Activated CD4-positive, alpha-beta T cell treated with anti-CD3 and anti-CD28 coated beads, Interleukin-2, amount 50 U/mL, for 1 hour (primary cell): ENCODE measurements at places on chromosomes 7 and 10.
A peak's percentile ranks its signal among the peaks of the same experiment; 100 is the strongest.

DNA sequence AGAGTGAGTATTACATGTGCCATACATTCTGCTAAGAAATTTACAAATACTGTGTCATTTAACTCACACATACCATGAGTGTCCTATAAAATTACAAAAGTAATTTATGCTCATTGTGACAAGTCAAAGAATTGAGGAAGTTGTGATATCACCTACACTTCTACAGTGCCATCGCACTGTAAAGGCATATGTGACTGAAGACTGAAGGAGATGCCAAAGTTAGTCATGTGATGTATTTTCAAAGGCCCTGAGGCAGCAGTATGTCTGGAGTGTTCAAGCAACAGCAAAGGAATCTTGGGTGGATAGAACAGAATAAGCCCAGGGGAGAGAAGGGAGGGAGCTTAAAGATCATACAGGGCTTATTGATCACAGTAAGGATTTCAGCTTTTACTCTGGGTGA lies 176.8 kb downstream of the WNT2 start:
- DNase-seq, result no peak

GRCh38 chr7:25240340-25240739 lies 12.1 kb upstream of the NPVF start:
- no peak for DNase-seq

- DNase-seq, result no peak
These were observed 226.1 kb downstream of the XPNPEP1 start for GRCh38 chr10:109696981-109697775.

DNA sequence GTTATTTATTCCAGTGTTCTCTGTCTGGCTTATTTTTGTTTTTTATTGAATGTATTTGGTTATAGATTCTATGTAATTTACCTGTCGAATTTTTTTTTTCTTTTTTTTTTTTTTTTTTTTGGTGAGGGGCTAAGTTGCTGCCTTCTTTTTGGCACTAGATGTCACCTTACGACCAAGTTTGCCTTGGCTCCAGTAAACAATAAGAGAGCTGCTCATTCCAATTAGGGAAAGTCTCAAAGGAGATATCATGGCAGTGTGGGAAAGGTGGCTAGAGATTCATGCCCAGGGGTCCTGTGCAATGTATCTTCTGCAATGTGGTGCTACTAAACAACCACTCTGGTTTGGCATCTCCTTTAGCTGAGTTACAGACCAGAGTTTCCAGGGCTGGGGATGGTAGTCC lies 84.0 kb downstream of the PTPN20 start:
- DNase-seq, result no peak

GRCh38 chr10:98258683-98259454 lies 9.1 kb downstream of the LOXL4 start:
- no peak for DNase-seq

- DNase-seq, result no peak
These were observed 345 bp downstream of the COBL start for GRCh38 chr7:51316262-51316665.

GRCh38 chr7:120794106-120794729 lies 63.7 kb downstream of the TSPAN12 start:
- no peak for DNase-seq

DNA sequence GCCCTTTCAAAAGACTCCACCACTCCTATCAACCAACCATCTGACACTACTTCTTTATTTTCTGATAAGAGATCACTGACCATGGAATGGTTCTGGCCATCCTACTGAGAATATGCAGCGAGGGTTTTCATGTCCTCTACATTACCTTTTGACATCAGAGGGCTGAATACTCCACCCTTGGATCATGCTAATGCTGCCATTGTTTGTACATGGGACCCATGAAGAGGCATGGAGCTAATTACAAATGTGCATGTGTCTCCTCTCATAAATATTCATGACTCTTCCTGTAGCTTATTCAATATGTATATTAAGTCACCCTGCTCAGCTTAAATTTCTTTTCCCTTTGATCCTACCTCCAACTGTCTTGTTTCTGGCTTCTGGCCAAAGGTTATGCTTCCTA lies 1065.8 kb upstream of the GHITM start:
- no peak for DNase-seq

GRCh38 chr7:65840446-65840845 lies 32.4 kb upstream of the VKORC1L1 start:
- DNase-seq, result peak; percentile 1

DNA sequence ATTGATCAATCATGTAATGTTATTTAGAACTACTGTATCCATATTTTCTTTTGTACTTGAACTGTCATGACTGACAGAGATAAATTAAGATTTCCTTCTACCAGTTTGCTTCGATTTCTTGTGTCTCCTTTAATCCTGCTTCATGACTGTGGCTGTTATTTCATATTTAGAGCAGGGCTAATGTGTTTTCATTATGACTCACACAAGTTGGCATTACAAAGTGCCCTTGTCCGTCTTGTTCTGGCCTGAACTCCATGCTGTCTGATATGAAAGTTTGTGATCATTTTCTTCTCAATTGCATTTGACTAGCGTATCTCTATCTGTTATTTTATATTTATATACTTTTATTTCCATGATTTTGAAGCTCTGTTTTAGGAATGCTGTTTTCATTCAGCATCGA lies 344.1 kb upstream of the PRKCQ start:
- no peak for DNase-seq

GRCh38 chr10:17386616-17387075 lies 67.7 kb downstream of the ST8SIA6 start:
- DNase-seq, result no peak

DNA sequence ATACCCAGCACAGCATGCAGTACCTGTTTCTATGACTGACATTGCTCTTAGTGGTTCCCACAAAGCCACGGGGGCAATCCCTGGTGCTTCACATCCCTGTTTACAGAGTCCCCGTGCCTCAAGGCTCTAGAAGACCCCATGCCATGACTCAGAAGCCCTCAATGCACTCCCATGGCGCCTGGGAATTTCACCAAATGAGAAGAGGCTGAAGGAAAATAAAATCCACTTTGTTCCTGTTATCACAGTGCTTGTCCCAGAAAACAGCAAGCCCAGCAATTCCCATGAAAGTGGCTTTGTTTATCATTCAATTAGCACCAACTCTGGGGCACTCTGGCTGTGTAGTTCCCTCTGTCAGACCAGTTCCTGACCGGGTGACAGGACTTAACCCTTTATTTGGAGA lies 268.3 kb downstream of the TNS3 start:
- DNase-seq, result no peak

- no peak for DNase-seq
These were observed 66.7 kb upstream of the MYO3A start for GRCh38 chr10:25867321-25867720.

DNA sequence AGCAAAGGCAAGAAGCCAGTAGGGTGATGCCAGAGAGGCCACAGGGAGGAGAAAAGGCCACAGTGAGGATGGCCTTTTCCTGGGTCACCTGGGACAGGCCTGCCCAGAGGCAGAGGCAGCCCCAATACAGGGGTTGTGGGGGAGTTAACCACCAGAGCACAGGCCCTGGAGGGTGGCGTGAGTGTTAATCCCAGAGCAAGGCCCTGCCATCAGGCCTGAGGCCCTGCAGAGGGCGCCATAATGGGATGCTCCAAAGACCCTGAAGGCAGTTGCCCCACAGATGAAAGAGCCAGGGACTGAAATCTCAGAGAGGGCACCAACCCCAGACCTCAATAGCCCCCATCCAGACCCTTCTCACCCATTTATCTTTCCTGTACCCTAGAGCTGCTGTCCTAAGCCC lies 23.9 kb downstream of the SLC13A4 start:
- no peak for DNase-seq

- DNase-seq, result no peak
These were observed 132.5 kb upstream of the WNT16 start for GRCh38 chr7:121196286-121196685.

DNA sequence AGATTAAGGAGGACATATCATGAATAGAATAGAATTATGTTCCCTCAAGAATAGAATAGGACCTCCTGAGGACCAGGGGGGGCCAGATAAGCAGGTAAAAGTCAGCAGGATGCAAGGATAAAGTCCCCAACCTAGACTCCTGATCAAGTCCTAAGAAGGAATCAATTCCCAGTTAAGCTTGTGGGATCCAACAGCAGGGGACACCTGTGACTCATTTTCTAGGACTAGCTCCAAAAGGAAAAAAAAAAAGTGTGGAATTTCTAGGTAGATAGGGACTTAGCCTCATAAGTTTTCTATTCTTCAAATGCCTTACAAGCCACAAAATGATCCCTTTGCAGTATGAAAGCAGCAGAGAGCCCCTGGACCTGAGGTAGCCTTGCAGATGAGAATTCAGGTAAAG lies 336.2 kb downstream of the WDR11 start:
- no peak for DNase-seq

DNA sequence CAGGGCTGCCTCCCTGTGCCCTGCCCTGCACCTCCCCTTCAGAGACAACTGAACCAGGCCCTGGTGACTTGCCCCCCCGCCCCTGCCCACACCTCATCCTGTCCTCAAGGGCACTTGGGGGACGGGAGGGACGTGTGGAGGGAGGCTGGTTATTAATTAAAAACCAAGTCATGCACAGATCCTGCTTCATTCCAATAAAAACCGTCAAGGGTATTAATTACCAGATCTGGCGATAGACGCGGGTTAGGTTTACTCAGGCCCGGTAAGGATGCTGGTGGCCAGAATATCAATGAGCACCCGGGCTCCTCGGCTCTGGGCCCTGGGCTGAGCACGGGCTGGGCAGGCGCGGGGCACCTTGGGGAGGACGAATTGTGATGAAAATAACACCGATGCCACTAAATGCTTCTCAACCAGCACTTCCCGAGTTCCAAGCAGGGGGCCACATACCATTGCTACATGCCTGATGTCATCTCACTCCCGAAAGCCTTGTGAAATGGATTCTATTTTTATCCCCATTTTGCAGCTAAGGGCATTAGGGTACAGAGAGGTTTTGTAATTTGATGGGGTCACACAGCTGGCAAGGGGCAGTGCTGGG lies 24.5 kb upstream of the GTF2IRD1 start:
- DNase-seq, result no peak

GRCh38 chr7:107971100-107971499 lies 31.9 kb downstream of the LAMB1 start:
- no peak for DNase-seq

- DNase-seq, result no peak
These were observed 159.5 kb downstream of the CPEB3 start for GRCh38 chr10:92131275-92131820.

DNA sequence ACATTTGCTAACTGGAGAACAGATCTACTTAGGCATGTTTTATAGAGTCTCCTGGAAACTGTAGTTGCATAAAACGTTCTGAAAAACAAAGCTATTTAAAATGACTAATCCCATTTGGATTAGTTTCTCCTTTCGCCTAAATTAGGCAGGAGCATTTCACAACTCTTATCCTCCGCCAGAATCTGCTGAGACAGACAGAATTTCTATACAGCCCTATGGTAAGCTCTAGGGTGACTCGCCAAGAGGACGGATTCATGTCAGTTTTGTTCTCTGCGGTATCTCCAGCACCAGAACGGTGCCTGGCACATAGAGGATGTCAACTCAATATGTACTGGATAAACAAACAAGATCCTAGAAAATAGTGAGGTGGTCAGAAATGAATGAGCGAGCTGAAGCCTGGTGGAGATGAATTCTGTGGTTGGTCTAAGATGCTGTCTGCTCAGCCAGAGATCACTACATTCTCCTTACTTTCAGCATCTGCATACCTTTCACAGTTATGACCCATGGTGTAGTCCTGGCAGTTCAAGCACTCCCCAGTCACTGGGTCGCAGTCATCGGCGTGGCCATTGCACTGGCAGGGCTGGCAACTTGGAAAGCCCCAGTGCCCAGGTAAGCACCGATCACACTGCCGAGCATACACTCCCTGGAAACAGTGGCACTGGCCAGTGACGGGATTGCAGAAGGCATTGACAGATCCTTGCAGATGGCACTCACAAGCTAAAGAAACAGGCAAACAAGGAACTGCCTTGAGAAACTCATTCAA lies 44.0 kb downstream of the LAMB1 start:
- DNase-seq, result no peak

GRCh38 chr7:106086062-106086461 lies 26.1 kb downstream of the SYPL1 start:
- no peak for DNase-seq

GRCh38 chr10:3398825-3399646 lies 226.5 kb upstream of the PITRM1 start:
- peak; percentile 3 for DNase-seq

DNA sequence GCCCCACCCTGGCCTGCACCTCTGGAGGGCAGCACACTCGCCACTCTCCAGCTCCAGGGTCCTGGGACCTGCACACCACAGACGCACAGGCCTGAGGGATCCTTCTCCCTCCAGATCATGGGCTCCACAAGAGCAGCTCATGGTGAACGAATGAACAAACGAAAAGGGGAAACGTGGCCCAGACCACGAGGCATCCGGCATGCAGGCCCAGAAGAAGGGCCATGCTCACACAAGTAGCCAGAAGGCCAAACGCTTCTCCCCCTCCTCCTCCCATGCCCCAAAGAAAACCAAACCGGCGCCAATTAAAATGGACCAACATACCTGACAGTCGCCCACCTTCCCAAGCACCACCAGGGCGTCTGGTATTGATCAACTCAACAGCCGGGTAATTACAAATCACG lies 30.4 kb downstream of the MAD1L1 start:
- no peak for DNase-seq

GRCh38 chr10:97718659-97719142 lies 5.2 kb downstream of the MARVELD1 start:
- no peak for DNase-seq

GRCh38 chr10:60952067-60952845 lies 8.3 kb upstream of the RHOBTB1 start:
- no peak for DNase-seq

GRCh38 chr7:47945261-47946015 lies 2.8 kb downstream of the PKD1L1 start:
- peak; percentile 76 for DNase-seq

- no peak for DNase-seq
These were observed 411.9 kb upstream of the KLF6 start for GRCh38 chr10:4196771-4197390.

- no peak for DNase-seq
These were observed 57.2 kb downstream of the ADAM12 start for GRCh38 chr10:126331101-126331500.

DNA sequence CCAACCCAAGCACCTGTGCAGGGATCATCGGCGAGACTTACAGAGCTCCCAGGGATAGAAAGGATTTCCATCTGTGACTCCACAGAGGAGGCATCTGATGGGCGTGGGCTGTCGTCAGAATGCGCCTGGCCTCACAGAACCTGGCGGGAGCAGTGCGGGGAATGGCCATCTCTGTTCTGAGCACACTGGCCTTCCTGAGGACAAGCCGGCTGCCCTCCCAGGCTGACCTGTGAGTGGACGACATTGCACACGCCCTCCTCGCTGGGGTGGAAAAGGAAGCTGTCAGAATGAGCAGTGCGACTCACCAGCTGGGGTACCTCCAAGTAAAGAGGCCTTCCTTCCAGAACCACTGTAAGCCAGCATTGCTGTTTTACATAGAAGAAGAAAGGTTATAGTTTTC lies 234.6 kb upstream of the PITRM1 start:
- no peak for DNase-seq
